Activated T-helper 1 cell treated with anti-CD3 and anti-CD28 coated beads, Interleukin-12 subunit alpha, Interleukin-12 subunit beta, Interleukin-2, Interleukin-4 antibody, amounts not matched to agents 30 ng/mL and 10 ng/mL and 1 ng/mL, durations not matched to agents 14 hours and 24 hours and 36 hours (primary cell): ENCODE measurements at places on chromosomes 7 and 10.
A peak's percentile ranks its signal among the peaks of the same experiment; 100 is the strongest.

DNA sequence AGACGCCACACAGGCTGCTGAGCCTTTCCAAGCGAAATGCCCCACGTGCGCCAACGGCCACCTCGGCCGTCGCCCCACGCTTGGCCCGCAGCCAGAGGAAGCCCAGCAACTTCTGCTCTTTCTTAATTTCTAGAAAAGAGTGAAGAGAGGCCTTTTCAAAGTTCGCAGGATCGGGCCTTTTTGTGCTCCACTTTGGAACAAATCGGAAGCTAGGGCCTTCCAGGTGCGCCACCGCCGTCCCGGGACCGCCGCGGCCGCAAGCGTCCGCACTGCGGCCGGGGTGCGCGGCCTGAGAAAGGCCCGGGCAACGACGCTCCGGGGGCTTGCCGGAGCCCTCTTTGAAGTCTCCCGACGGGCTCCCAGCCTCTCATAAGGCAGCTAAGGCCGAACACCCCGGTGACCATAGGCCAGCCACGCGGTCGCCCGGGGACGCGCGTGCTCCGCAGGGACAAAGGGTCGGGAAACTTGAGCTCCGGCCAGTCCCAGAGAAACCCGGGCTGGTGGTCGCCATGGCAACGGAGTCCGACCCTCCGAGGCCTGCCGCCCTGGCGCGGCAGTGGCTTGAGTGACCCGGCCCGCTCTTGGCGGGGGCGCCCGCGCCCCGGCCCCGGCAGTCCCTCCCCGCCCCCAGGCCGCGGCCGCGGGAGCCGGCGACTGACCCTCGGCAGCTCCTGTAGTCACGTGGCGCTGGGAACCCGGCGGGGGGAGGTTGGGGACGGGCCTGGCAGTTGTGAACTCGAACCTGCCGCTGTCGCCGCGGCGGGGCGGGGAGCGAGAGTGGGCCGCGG, at the start of gene REPIN1:
TSS of gene REPIN1 (plus strand) at position 727 of the 788 bp plus-strand sequence. CDS start 890 bp downstream, outside the sequence.
- peaks cover 50% of the 10 kb centered on the region for H3K4me1 ChIP-seq
- peak within 1 kb of the TSS; percentile 98 for H3K27ac ChIP-seq
- H3K36me3 ChIP-seq = peaks cover 17% of the 10 kb centered on the region
- H3K27me3 ChIP-seq = peaks cover 1% of the 10 kb centered on the region
- DNase-seq = peak; percentile 73

GRCh38 chr7:10412422-10413019, 561.2 kb upstream of the PHF14 start:
- no peak overlapping the region for H3K27ac ChIP-seq
- no peaks in the 10 kb centered on the region for H3K27me3 ChIP-seq
- H3K4me3 ChIP-seq = no peak overlapping the region
- H3K36me3 ChIP-seq = no peaks in the 10 kb centered on the region
- H3K4me1 ChIP-seq = no peaks in the 10 kb centered on the region

DNA sequence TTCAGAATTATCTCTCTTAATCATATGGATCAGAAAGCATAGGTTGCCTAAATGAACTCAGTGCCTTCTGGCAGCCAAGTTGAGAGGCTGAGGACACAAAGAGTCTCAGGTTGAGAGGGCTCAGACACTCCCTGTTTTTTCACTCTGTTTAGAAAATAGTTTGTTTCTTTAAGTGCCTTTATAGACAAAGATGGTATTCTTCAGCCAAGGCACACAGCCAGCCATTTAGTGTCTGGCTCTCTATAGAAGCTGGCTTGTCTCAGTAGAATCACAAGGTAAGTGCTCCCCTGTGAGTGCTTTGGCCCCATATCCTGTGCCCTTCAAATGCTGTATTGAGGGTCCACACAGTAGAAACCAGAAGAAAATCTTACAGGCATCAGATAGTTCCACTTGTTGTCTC, 3.6 kb downstream of the GPR158 start:
- H3K27ac ChIP-seq = no peak overlapping the region
- H3K27me3 ChIP-seq = peaks cover 34% of the 10 kb centered on the region
- H3K4me3 ChIP-seq = no peak overlapping the region
- no peak for DNase-seq
- no peaks in the 10 kb centered on the region for H3K4me1 ChIP-seq
- H3K36me3 ChIP-seq = peaks cover 6% of the 10 kb centered on the region

- H3K4me3 ChIP-seq = no peak overlapping the region
- H3K27me3 ChIP-seq = peaks cover 8% of the 10 kb centered on the region
- no peaks in the 10 kb centered on the region for H3K4me1 ChIP-seq
- H3K27ac ChIP-seq = no peak overlapping the region
- no peak for DNase-seq
- no peaks in the 10 kb centered on the region for H3K36me3 ChIP-seq
Observed at GRCh38 chr7:112160771-112161150, 45.4 kb downstream of the DOCK4 start.

DNA sequence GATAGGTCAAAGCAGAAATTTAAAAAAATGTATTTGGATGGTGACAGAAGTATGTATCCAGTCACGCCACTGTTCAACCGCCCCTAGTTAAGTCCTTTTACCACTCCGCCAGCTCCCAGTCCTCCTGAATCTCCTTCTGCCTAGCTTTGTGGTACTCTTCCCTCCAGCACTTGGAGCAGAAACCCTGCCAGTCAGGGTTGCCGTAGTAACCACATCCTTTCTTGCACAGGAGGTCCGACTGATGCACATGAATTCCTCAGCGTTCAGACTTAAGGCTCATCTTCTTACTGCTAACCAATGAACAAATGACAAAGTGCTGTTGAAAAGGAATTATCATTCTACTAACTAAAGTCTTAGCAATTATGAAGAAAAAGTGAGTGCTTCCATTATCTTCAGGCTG, 175.3 kb upstream of the KCTD7 start:
- H3K27ac ChIP-seq = no peak overlapping the region
- H3K27me3 ChIP-seq = no peaks in the 10 kb centered on the region
- no peak for DNase-seq
- H3K36me3 ChIP-seq = peaks cover 6% of the 10 kb centered on the region

DNA sequence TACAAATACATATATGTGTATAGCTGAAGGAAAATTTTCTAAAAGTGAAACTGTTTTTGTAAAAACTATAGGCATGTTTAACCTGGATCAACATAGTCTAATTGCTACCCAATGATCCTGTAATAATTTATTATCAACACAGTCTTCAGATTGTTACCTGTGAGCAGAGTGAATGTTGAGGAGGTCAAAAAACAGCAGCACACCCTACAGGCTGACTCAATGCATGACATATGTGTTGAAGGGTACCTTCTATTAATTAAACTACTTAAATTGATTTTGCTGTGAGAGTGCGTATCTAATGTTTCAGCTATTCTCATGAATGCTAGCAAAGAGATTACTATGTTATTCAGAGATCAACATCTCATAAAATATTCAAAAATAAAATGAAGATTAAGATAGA, 411.4 kb downstream of the TNS3 start:
- DNase-seq = no peak
- H3K4me3 ChIP-seq = no peak overlapping the region
- H3K27me3 ChIP-seq = no peaks in the 10 kb centered on the region
- no peaks in the 10 kb centered on the region for H3K36me3 ChIP-seq
- no peaks in the 10 kb centered on the region for H3K4me1 ChIP-seq

DNA sequence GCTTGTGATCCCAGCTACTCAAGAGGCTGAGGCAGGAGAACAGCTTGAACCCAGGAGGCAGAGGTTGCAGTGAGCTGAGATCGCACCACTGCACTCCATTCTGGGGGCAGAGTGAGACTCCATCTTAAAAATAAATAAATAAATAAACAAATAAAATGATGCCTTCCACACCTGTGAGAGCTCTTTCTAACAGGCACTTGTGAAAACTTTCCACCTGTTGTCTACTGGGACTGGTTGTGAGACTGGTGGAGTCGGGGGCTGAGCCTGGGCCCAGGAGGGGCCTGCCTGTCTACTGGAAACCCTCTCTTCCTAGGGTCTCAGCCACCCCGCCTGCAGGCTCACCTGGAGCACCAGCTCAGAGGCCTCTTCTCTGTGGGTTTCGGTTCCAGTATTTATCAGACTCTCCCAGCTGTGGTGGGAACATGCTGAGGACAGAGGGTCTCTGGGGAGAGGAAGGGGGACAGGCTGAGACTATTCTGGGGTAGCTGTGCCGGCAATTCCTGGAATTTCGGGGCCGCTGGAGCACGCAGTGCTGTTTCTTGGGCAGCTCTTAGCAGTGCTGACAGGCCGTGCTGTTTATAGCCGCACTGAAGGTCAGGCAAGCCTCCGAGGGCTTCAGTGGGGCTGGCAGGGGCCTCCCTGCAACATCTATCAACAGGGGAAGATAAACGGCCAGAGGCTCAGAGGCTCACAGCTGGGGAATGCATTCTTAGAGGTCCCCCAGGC, 3.8 kb downstream of the LDB3 start:
- H3K27me3 ChIP-seq = peaks cover 4% of the 10 kb centered on the region
- H3K4me1 ChIP-seq = no peaks in the 10 kb centered on the region
- H3K4me3 ChIP-seq = no peak overlapping the region
- no peak overlapping the region for H3K27ac ChIP-seq
- no peak for DNase-seq
- no peaks in the 10 kb centered on the region for H3K36me3 ChIP-seq

GRCh38 chr10:17989908-17990767, 38.4 kb downstream of the SLC39A12 start:
- no peaks in the 10 kb centered on the region for H3K4me1 ChIP-seq
- H3K27me3 ChIP-seq = no peaks in the 10 kb centered on the region
- no peak overlapping the region for H3K4me3 ChIP-seq
- no peaks in the 10 kb centered on the region for H3K36me3 ChIP-seq
- DNase-seq = no peak
- H3K27ac ChIP-seq = no peak overlapping the region

DNA sequence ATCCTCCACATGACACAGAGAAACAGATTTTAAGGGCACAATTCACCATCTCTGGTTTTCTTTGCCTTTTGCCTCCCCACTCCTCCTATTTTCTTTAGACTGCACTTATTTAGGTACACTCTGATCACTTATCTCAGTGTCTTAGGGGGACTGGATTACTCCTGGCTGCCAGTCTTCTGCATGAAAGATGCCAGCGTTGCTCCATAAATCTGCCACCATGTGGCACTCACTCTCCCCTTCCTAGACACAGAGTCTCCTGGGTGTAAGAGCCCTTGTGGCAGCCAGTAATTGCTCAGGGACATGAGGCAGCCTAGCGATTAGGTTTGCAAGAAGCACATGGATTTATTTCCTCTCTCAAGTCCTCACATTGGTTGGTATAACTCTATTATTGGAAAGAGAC, 34.5 kb upstream of the RBM20 start:
- H3K4me3 ChIP-seq = no peak overlapping the region
- no peak overlapping the region for H3K27ac ChIP-seq
- DNase-seq = no peak

DNA sequence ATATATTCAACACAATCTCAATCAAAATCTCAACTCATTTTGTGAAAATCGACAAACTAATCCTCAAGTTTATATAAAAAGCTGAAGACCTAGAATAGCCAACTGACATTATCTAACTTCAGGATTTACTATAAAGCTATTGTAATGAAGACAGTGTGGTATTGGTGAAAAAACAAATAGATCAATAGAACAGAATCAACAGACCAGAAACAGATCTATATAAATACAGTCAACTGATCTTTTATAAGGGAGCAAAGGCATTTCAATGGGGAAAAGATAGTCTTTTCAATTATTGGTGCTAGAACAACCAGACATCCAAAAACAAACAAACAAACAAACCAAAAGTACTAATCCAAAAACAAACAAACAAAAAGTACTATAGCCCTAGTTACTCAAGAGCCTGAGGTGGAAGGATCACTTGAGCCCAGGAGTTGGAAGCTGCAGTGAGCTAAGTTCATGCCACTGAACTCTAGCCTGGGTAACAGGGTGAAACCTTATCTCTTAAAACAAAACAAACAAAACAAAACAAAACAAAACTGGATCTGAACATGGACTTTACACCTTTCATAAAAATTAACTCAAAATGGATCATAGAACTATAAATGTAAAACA, 26.6 kb upstream of the AKR1D1 start:
- H3K4me3 ChIP-seq = no peak overlapping the region
- H3K4me1 ChIP-seq = no peaks in the 10 kb centered on the region
- H3K27me3 ChIP-seq = peaks cover 3% of the 10 kb centered on the region
- no peaks in the 10 kb centered on the region for H3K36me3 ChIP-seq

DNA sequence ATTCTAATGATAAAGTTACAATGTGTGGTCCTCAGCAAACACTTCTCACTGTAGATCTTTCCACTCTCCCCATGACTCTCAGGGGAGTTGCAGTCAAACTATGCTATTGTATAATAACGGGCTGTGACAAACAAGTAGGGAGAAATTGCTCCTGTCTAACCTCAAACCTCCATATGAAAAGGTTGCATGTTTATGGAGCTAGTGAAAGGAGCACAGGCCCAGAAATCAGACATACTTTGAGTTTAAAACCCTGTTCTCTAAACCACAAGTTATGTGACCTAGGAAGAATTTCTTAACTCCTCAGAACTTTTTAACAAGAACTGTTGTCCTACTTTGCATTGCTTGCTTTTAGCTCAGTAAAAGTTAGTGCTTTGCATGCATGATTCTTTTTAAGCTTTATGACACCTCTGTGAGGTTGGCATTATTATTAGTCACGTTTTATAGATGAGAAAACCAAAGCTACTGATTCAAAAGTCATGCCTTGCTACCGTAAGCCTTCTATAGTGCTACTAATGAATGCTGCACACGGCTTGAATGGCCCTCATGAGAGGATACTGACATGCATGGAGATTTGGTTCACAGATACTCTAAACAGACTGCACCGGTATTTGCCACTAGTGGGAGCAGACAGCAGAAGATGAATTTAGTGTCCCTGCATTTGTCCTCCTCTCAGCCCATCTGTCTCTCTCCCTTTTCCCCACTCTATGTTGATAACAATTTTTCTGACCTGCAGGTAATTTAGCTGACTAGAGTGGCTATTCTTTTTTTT, 129.5 kb upstream of the PCGF5 start:
- H3K4me1 ChIP-seq = no peaks in the 10 kb centered on the region
- no peak overlapping the region for H3K4me3 ChIP-seq
- peaks cover 4% of the 10 kb centered on the region for H3K27me3 ChIP-seq
- no peaks in the 10 kb centered on the region for H3K36me3 ChIP-seq
- DNase-seq = no peak

DNA sequence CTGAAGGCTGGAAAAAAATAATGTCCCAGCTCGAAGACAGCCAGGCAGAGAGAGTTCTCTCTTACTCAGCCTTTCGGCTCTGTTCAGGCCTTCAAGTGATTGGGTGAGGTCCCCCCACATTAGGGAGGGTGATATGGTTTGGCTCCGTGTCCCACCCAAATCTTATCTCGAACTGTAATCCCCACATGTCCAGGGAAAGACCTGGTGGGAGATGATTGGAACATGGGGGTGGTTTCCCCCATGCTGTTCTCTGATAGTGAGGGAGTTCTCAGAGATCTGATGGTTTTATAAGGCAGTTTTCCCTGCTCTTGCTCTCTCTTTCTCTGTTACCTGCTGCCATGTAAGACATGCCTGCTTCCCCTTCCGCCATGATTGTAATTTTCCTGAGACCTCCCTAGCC, 36.6 kb upstream of the LEP start:
- DNase-seq = no peak
- H3K27ac ChIP-seq = no peak overlapping the region
- peaks cover 43% of the 10 kb centered on the region for H3K27me3 ChIP-seq
- no peaks in the 10 kb centered on the region for H3K36me3 ChIP-seq
- H3K4me3 ChIP-seq = no peak overlapping the region
- H3K4me1 ChIP-seq = peaks cover 6% of the 10 kb centered on the region
